H9 (cell line): ENCODE measurements at places on chromosomes 6 and 20. TPM values are rescaled to one million over a fixed set of nuclear protein-coding genes. Genes with fewer than 3 reads are reported as not detected.

- H3K36me3 ChIP-seq: no peaks in the 10 kb centered on the region; the same call in 2 of the 3 replicates
- DNase-seq: no peak
- no peak overlapping the region for H3K4me3 ChIP-seq
- no peaks in the 10 kb centered on the region for H3K27me3 ChIP-seq
- no peak overlapping the region for H3K27ac ChIP-seq
- peaks cover 2% of the 10 kb centered on the region; the same call in 1 of the 2 replicates for H3K4me1 ChIP-seq
These were observed 92.9 kb upstream of the ENPP5 start for GRCh38 chr6:46263707-46264086.

- no peaks in the 10 kb centered on the region for H3K27me3 ChIP-seq
- H3K4me3 ChIP-seq: no peak overlapping the region
- H3K36me3 ChIP-seq: no peaks in the 10 kb centered on the region; the same call in 2 of the 3 replicates
- DNase-seq: no peak
These were observed 272.4 kb upstream of the MARCKS start for GRCh38 chr6:113584767-113585166.

DNA sequence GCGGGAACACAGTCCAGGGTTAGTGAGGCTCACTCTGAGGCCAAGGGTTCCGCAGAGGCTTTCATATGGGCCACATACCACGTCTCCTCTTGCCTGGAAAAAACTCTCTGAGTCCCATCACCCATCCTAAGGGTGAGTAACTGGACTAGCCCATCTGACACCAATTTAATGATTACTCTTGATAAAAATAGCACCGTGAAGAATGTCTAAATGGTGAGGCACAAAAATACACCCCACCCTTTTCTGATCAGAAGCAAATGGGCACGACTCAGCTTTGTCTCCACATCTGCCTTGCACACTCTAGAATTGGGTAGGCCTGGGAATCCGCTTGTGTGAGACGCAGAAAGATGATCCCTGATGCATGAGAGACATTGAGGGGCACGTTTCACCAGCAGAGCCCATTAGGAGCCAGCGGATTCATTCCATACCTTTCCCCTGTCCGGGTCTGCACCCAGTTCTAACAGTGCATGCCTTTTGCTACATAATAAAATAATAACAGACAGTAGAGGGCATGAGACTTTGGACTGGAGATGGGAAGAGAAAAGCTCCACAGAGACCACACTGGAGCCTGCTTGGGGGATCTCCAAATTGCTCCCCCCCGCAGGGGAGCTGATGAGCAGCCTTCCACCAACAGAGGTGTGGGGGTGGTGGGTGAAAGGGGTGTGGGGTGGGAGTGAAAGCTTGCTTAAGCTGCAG is 110.0 kb upstream of the KCNK16 start:
- no peak overlapping the region for H3K4me3 ChIP-seq
- H3K27ac ChIP-seq: no peak overlapping the region
- H3K36me3 ChIP-seq: no peaks in the 10 kb centered on the region
- no peaks in the 10 kb centered on the region for H3K27me3 ChIP-seq

- no peak overlapping the region for H3K4me3 ChIP-seq
- no peak for DNase-seq
- no peak overlapping the region for H3K27ac ChIP-seq
- no peaks in the 10 kb centered on the region for H3K36me3 ChIP-seq
- H3K27me3 ChIP-seq: no peaks in the 10 kb centered on the region; the same call in 1 of the 2 replicates
- H3K4me1 ChIP-seq: no peaks in the 10 kb centered on the region; the same call in 1 of the 2 replicates
These were observed 155.0 kb downstream of the CDH26 start for GRCh38 chr20:60113024-60113724.

DNA sequence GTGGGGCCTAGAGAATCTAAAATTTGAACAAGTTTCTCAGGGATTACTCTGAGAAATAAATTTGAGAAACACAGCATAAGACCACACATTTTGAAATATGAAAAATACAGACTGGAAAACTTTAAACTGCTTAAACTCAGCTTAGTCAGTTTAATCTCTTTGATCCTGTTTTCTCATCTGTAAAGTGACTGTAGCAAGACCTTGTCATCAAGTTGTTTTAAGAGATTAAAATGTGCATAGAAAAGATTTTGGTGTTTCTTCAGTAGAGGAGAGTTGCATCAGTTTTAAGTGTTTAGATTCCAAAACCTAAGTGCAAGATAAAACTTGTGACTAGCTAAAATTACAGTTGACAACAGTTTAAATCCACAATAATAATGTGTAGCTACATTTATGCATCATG is 8.1 kb upstream of the BCKDHB start:
- H3K27me3 ChIP-seq: no peaks in the 10 kb centered on the region
- DNase-seq: no peak
- H3K27ac ChIP-seq: no peak overlapping the region
- H3K36me3 ChIP-seq: no peaks in the 10 kb centered on the region
- H3K4me3 ChIP-seq: no peak overlapping the region

DNA sequence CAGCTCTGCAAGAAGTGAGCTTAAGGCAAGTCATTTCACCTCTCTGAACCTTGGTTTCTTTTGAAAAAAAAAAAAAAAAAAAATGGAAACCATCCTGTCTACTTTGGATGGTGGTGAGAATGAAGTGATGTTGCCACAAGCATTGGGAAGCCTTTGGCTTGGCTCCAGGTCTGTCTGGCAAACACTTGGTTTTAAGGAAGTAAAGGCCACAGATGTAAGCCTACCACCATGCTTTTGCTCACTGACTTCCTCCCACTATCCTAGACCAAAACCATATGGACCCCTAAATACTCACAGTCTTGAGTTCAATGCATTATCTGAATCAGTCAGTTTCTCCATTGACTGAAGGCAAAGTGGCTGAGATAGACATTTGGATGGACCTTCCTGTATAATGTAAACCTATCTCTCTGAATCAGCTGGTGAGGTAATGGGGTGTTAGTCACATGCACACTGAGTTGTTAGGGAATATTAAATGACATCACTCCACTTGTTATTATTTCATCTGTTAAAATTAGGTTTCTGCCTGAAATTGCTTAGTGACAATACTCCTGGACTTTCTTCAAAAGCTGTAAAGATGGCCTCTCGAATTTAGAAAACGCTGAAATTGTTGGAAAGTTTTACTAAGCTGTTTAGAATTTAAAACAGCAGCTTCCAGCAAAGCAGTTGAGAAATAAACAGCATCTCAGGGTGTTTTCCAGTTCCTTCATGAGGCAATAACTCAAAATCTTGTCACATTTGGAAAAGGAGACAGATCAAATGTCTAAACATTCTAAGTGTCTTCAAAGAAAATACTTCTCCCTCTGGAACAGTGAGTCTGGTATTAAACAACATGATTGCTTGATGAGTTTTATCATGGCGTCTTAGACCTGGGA is 833.5 kb downstream of the DHX35 start:
- H3K4me1 ChIP-seq: no peaks in the 10 kb centered on the region
- no peak for DNase-seq
- no peaks in the 10 kb centered on the region for H3K36me3 ChIP-seq

DNA sequence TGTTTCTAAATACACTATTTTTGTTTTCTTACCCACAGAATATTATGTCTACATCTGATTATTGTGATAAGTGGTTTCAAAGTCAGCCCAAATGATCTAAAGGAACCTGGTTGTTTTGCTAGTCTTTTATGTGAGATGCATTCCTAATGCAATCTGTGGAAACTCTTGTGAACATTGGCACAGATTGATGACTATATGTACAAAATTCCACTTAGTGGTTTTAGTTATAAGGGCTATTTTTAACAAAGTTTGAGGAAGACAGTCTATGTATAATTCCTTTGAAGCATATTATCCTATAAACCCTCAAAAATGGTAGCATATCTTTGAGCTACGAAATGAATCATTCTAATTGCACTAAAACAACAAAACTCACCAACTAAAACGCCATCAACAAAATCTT is 140.9 kb downstream of the GRIK2 start:
- H3K27ac ChIP-seq: no peak overlapping the region
- no peaks in the 10 kb centered on the region for H3K4me1 ChIP-seq
- no peaks in the 10 kb centered on the region for H3K27me3 ChIP-seq
- H3K36me3 ChIP-seq: no peaks in the 10 kb centered on the region
- H3K4me3 ChIP-seq: no peak overlapping the region

GRCh38 chr6:128743974-128744765 is 138.8 kb upstream of the LAMA2 start:
- H3K27ac ChIP-seq: peak overlapping the region; percentile 97
- peak; percentile 77 for DNase-seq
- H3K36me3 ChIP-seq: peaks cover 60% of the 10 kb centered on the region
- peak overlapping the region; percentile 5; the same call in 1 of the 3 replicates for H3K4me3 ChIP-seq
- H3K4me1 ChIP-seq: peaks cover 4% of the 10 kb centered on the region; the same call in 1 of the 2 replicates
- H3K27me3 ChIP-seq: no peaks in the 10 kb centered on the region

GRCh38 chr6:16482702-16483314 is 244.4 kb downstream of the GMPR start:
- no peak for DNase-seq
- peaks cover 3% of the 10 kb centered on the region for H3K4me1 ChIP-seq
- H3K4me3 ChIP-seq: no peak overlapping the region
- H3K27me3 ChIP-seq: no peaks in the 10 kb centered on the region
- no peaks in the 10 kb centered on the region for H3K36me3 ChIP-seq

GRCh38 chr6:52049252-52050050 is 38.0 kb downstream of the PKHD1 start:
- no peaks in the 10 kb centered on the region; the same call in 1 of the 2 replicates for H3K4me1 ChIP-seq
- H3K27me3 ChIP-seq: no peaks in the 10 kb centered on the region
- DNase-seq: no peak
- H3K4me3 ChIP-seq: no peak overlapping the region

- H3K36me3 ChIP-seq: peaks cover 5% of the 10 kb centered on the region
- peak overlapping the region; percentile 70 for H3K4me3 ChIP-seq
These were observed 148.3 kb upstream of the AFDN start for GRCh38 chr6:167678102-167679101.

ELOVL2 gene
- total RNA-seq: 0.46 and 0.57 TPM in 2 replicates

WFDC10B gene
- not detected in 2 replicates for total RNA-seq

SLC23A2 gene
- 16.3 and 16.5 TPM in 2 replicates for total RNA-seq

FUT9 gene
- total RNA-seq: 0.97 and 1.6 TPM in 2 replicates

PRSS35 gene
- 1.4 and 1.7 TPM in 2 replicates for total RNA-seq

CD40 gene
- 7.8 and 8.6 TPM in 2 replicates for total RNA-seq

ASIP gene
- not detected in 2 replicates for total RNA-seq

TRIM15 gene
- 0.20 TPM in 1 of 2 replicates, not detected in the other for total RNA-seq

ELOVL4 gene
- total RNA-seq: 10.1 and 10.9 TPM in 2 replicates

HLA-DMA gene
- 6.6 and 7.5 TPM in 2 replicates for total RNA-seq

PPP1R16B gene
- total RNA-seq: 8.2 TPM in 2 replicates

RNF217 gene
- 9.6 and 10.2 TPM in 2 replicates for total RNA-seq
